ENCODE measurements at places on chromosomes 3 and 15. TPM values are rescaled to one million over a fixed set of nuclear protein-coding genes. Genes with fewer than 3 reads are reported as not detected.
A peak's percentile ranks its signal among the peaks of the same experiment; 100 is the strongest.

DNA sequence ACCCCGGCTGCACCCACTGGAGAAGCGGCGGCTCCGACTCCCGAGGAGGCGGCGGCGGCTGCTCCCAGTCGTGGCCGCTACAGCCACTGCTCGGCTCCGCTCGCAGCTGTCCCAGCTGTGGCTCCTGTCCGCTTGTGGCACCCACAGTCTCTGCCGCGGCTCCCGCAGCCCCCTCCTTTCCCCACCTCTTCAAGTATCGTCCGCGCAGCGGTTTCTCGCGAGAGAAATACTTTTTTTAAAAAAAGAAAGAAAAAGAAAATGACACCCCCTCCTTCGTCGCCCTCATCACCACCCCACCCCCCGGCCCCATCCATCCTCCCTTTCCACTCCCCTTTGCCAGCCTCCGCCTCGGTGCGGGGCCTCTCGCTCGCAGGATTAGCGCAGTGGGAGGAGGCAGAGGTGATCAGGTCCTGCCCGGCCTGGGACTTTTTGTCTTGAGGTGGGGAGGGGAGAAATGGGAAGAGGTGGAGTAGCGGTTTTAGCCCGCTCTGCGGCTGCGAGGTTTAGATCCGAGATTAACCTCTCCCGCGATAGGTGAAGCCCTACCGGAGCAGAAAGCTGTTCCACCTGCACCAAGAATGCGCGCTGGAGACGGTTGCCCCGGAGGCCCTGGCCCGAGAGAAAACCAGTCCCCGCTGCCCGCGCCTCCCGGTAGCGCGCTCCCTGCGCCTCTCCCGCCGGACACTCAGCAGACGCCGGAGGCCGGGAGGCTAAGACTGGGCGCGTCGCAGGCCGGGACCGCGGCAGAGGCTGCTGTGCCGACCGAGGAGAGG, at the start of gene FBN1:
TSS of gene FBN1 (minus strand) at position 152 of the 773 bp plus-strand sequence. CDS start 940 bp downstream, outside the sequence.
- peak within 1 kb of the TSS; percentile 94 for H3K27ac ChIP-seq
- peaks cover 35% of the 10 kb centered on the region for H3K4me1 ChIP-seq
- H3K4me3 ChIP-seq, result peak within 1 kb of the TSS; percentile 93

DNA sequence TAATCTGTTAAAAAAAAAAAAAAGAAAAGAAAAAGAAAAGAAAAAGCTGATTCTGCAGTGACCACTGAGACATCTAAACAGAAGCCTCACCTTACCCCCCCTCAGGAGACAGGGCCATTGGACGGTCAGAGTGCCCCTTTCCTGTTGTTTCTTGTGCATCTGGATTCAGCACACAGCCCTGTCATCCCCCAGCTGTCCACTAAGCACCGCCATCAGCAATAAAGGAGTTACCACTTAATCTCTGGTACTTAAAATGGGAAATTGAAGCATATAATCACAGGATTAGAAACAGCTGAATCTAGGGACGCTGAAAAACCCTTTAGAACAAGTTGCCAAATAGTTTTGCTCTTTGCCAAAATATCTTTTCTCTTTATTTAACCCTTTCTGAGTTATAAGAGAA, 62.5 kb downstream of the TRIM69 start:
- H3K4me3 ChIP-seq, result no peak overlapping the region
- no peak overlapping the region for H3K27ac ChIP-seq
- H3K27me3 ChIP-seq, result peaks cover 9% of the 10 kb centered on the region
- no peak for DNase-seq
- H3K4me1 ChIP-seq, result no peaks in the 10 kb centered on the region
- H3K36me3 ChIP-seq, result no peaks in the 10 kb centered on the region

- no peaks in the 10 kb centered on the region for H3K36me3 ChIP-seq
- no peak overlapping the region for H3K27ac ChIP-seq
- H3K4me3 ChIP-seq, result no peak overlapping the region
- no peaks in the 10 kb centered on the region for H3K4me1 ChIP-seq
- peaks cover 8% of the 10 kb centered on the region for H3K27me3 ChIP-seq
These were observed 152.7 kb downstream of the CD47 start for GRCh38 chr3:107938143-107938542.

DNA sequence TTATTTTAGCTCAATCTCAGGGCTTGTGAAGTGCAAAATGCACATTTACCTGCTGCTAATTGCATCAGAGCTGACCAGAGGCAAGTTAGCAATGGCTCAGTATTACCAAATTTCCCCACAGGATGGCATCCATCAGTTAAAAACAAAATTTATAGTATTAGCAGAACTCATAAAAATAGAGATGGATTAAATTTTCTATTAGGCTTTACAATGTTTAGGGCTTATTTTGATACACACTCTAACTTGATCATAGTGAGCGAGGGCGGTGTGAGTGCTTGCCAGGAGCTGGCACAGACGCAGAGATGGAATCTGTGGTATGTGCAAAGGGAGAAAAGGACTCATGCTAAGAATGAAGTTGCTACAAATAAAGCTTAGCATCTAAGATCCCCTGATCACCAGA, 241.0 kb downstream of the NSUN3 start:
- H3K36me3 ChIP-seq, result no peaks in the 10 kb centered on the region
- H3K4me1 ChIP-seq, result no peaks in the 10 kb centered on the region
- H3K4me3 ChIP-seq, result no peak overlapping the region
- no peaks in the 10 kb centered on the region for H3K27me3 ChIP-seq
- no peak overlapping the region for H3K27ac ChIP-seq

- no peak for DNase-seq
- no peaks in the 10 kb centered on the region for H3K27me3 ChIP-seq
- no peaks in the 10 kb centered on the region for H3K36me3 ChIP-seq
- H3K27ac ChIP-seq, result no peak overlapping the region
- peaks cover 12% of the 10 kb centered on the region for H3K4me1 ChIP-seq
These were observed 36.2 kb downstream of the PFN2 start for GRCh38 chr3:149934524-149934923.

GRCh38 chr3:179716811-179717210, 64.0 kb downstream of the USP13 start:
- DNase-seq, result peak; percentile 94
- H3K27me3 ChIP-seq, result no peaks in the 10 kb centered on the region
- H3K36me3 ChIP-seq, result peaks cover 4% of the 10 kb centered on the region
- H3K4me3 ChIP-seq, result no peak overlapping the region
- peaks cover 47% of the 10 kb centered on the region for H3K4me1 ChIP-seq

- peaks cover 8% of the 10 kb centered on the region for H3K27me3 ChIP-seq
- DNase-seq, result no peak
- H3K4me1 ChIP-seq, result no peaks in the 10 kb centered on the region
These were observed 75.8 kb upstream of the ACAN start for GRCh38 chr15:88727439-88727838.

- no peak for DNase-seq
- no peak overlapping the region for H3K4me3 ChIP-seq
- H3K27ac ChIP-seq, result no peak overlapping the region
- H3K27me3 ChIP-seq, result no peaks in the 10 kb centered on the region
- no peaks in the 10 kb centered on the region for H3K36me3 ChIP-seq
- peaks cover 16% of the 10 kb centered on the region for H3K4me1 ChIP-seq
These were observed 895.6 kb downstream of the ROBO1 start for GRCh38 chr3:78872195-78872594.

GRCh38 chr3:168976969-168977368, 686.5 kb downstream of the MECOM start:
- no peaks in the 10 kb centered on the region for H3K36me3 ChIP-seq
- no peak for DNase-seq
- no peaks in the 10 kb centered on the region for H3K27me3 ChIP-seq
- peaks cover 4% of the 10 kb centered on the region for H3K4me1 ChIP-seq
- H3K4me3 ChIP-seq, result no peak overlapping the region

DNA sequence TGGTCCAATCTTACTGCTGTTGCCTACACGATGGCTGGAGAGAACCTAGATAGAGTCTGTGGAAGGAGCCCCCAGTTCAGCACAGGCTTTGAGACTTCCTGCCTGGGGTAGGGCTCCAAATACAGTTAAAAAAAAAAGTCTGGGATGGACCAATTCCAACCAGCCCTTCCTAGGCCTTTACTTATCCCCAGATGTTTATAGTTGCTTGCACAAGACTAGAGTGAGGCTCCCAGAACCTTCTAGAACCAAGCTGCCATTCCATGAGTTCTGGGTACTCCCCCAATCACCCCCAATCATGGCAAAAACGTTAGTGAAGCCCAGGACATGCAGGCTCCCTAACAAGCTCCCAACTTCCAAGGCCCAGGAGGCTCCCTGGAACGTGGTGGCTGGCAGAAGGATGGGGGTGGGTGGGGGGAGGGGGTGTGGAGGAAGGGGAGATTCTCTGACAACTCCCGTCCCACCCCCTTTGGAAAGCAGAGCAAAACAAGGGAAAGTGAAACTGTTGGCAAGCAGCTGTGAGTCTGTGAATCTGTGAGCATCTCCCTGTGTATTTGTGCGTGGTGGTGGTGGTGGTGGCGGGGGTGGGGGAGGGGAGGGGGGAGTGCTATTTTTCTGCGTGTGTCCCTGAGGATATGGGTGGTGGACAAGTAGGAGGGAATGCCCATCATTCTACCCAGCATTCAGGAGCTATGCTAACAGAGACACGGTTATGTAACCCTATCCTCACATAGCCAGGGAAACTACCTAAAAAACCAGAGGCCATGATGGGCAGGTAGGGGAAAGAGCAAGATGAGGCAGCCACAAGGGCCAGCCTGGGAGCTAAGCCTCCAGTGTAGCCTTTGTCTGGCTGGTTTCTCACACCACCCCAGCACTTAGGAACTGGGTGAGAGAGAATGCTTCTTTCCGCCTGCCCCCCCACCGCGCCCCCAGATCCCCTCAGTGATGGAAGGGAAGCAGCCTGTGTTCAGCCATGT, 2.0 kb downstream of the MST1R start:
- peak; percentile 82 for DNase-seq
- H3K4me1 ChIP-seq, result peaks cover 17% of the 10 kb centered on the region
- no peaks in the 10 kb centered on the region for H3K27me3 ChIP-seq
- H3K36me3 ChIP-seq, result no peaks in the 10 kb centered on the region
- no peak overlapping the region for H3K4me3 ChIP-seq

GRCh38 chr3:16923112-16923511, 38.4 kb downstream of the PLCL2 start:
- no peak for DNase-seq
- H3K4me1 ChIP-seq, result peaks cover under 1% of the 10 kb centered on the region
- no peaks in the 10 kb centered on the region for H3K36me3 ChIP-seq

GRCh38 chr15:92402751-92403150, 9.1 kb downstream of the ST8SIA2 start:
- H3K4me1 ChIP-seq, result no peaks in the 10 kb centered on the region
- H3K27me3 ChIP-seq, result no peaks in the 10 kb centered on the region
- DNase-seq, result no peak
- no peak overlapping the region for H3K4me3 ChIP-seq
- no peaks in the 10 kb centered on the region for H3K36me3 ChIP-seq

GRCh38 chr3:34793057-34793456, 846.3 kb upstream of the ARPP21 start:
- no peak overlapping the region for H3K4me3 ChIP-seq
- H3K36me3 ChIP-seq, result no peaks in the 10 kb centered on the region
- no peak for DNase-seq

GRCh38 chr3:39141171-39141995, 12.0 kb downstream of the CSRNP1 start:
- H3K4me3 ChIP-seq, result no peak overlapping the region
- H3K27ac ChIP-seq, result no peak overlapping the region
- peaks cover 17% of the 10 kb centered on the region for H3K4me1 ChIP-seq
- no peak for DNase-seq
- H3K27me3 ChIP-seq, result no peaks in the 10 kb centered on the region
- peaks cover 68% of the 10 kb centered on the region for H3K36me3 ChIP-seq

- H3K36me3 ChIP-seq, result peaks cover 3% of the 10 kb centered on the region
- DNase-seq, result peak; percentile 67
- no peak overlapping the region for H3K4me3 ChIP-seq
- no peaks in the 10 kb centered on the region for H3K27me3 ChIP-seq
These were observed 17.8 kb downstream of the RUBCN start for GRCh38 chr3:197718891-197719290.

GRCh38 chr3:29258161-29258560, 22.7 kb upstream of the RBMS3 start:
- peaks cover 4% of the 10 kb centered on the region for H3K4me1 ChIP-seq
- no peak for DNase-seq
- H3K27me3 ChIP-seq, result no peaks in the 10 kb centered on the region
- H3K27ac ChIP-seq, result no peak overlapping the region
- H3K36me3 ChIP-seq, result no peaks in the 10 kb centered on the region

GRCh38 chr3:61638741-61639140, 77.4 kb downstream of the PTPRG start:
- H3K36me3 ChIP-seq, result no peaks in the 10 kb centered on the region
- H3K4me3 ChIP-seq, result no peak overlapping the region
- H3K27me3 ChIP-seq, result no peaks in the 10 kb centered on the region

The ANKRD63 gene
- total RNA-seq, result not detected

The SCAANT1 gene
- total RNA-seq, result not detected

The ANP32A gene
- total RNA-seq, result 27.4 TPM

The CCK gene
- total RNA-seq, result not detected

The CHD2 gene
- 98.8 TPM for total RNA-seq

The PROS1 gene
- total RNA-seq, result 87.5 TPM

The PTPRG gene
- 148 TPM for total RNA-seq

The ENTPD3 gene
- 0.36 TPM for total RNA-seq

Data from osteoblast (primary cell).